Stimulated activated CD8-positive, alpha-beta memory T cell treated with anti-CD3 and anti-CD28 coated beads, Interleukin-7, amount 100 ng/mL, for 1 hour (primary cell): ENCODE measurements at places on chromosomes 7 and 10.

- DNase-seq: no peak
Observed at GRCh38 chr10:1731592-1731991, 5.7 kb downstream of the ADARB2 start.

DNA sequence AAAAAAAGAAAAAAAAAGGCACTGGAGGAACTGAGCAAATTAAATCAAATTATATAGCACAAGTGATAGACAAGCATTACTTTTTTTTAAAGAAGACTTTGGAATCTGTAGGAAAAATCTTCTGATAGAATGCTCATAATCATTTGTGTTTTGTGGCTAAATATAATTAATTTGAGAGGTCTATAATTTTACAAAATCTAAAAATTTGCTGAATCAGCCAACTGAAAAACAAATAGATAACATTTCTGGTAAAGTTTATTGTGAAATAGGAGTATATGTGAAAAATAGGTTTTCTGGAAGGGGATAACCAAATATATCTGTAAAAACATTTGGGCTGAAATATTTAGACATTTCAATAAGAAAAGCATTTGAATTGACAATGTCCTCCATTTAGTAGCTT lies 844.9 kb upstream of the COBL start:
- no peak for DNase-seq

- no peak for DNase-seq
Observed at GRCh38 chr7:143388491-143389101, 7.5 kb downstream of the ZYX start.

DNA sequence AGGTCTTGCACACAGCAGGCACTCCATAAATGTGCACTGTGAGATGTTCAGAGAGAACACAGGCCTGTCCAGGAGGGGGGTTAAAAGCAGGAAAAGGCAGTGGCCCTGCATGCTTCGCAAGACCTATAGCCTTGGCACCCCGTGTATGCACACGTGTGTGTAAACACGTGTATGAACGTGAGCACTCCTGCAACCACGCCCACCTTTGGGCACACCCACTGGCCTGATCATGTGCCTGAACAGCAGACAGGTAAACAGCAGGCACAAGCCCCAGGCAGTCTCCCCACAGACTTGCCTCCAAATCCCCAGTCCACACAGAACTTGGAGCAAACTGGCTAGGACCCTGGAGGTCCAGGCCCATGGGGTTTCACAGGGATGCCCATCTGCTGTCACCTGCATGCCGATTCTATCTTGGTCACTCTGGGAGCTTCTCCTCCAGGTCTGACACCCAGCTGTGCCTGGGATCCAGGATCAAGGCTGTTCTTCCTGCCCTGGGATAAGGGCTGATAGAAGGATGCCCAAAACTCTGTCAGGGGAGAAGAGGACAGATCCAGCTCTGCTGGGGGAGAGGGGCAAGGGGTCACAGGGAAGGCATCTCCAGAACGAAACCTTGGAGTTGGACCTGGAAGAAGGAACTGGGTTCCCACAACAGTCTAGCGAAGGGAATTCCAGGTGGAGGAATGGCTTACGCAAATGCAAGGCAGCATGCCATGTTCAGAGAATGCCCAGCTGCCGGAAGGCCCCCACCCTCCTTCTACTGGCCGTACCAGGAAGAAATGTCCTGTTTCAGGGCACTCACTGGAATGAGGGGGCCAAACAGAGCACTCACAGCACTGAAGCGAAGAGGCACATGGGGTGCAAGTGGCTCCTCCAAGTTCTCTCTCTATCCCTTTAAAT lies 14.3 kb upstream of the ZMIZ1 start:
- DNase-seq: no peak

GRCh38 chr10:122078326-122078725 lies 89.4 kb downstream of the TACC2 start:
- no peak for DNase-seq

DNA sequence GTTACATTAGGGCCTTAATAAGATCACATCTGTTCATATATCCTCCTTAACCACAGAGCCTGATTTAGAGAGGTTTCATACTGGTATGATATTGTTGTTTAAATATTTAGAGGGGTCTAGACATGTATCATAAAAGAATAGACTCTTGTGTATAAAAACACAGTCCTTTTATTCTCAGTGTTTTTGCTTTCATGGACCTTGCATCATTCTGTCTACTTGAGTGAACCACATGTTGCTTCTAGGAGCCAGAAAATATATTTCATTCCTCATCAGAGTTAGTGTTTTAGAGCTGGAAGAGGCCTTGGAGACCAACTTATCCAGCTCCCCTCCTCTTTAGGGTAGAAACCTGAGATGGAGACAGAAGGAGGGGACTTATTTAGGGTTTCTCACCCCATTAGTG lies 312.8 kb downstream of the LRMDA start:
- DNase-seq: no peak

DNA sequence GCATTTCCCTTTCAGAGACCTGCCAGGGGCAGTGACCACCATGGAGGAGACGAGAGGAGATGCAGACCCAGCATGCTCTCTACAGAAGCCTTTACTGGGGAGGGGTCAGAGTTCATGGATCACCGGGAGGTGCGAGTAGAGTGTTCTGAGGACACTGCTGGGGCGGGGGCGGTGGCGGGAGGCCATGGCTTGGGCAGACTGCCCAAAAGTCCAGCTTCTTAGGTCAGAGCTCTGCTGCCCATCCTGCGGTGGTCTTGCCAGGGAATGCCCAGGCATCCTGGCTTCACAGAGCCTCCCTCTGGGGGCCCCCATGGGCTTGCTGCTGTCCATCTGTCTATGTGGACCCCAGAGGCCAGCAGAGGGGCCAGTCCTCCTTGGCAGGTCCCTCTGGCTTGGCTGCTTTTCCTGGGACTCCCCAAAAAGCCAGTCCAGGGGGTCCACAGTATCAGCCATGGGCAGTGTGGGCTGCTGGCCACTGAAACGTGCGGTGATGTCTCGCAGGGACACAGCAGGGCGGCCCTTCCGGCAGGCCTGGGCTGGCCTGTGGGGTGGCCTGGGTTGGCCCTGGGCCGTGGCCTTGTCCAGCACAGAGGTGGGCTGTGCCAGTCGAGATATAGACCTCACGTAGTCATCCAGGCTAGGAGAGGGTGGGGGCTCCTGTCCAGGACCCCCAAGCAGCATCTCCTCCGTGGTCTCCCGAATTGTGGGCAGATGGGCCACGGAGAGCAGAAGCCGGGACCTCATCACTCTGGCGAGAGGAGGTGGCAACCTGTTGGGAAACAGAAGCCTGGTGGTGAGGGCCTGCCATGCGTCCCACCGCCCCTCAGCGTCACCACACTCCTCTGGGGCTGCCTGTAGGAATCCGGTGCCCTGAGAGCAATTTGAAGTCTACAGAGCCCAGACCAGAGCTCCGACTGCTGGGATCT lies 1.1 kb downstream of the DEPP1 start:
- DNase-seq: no peak

DNA sequence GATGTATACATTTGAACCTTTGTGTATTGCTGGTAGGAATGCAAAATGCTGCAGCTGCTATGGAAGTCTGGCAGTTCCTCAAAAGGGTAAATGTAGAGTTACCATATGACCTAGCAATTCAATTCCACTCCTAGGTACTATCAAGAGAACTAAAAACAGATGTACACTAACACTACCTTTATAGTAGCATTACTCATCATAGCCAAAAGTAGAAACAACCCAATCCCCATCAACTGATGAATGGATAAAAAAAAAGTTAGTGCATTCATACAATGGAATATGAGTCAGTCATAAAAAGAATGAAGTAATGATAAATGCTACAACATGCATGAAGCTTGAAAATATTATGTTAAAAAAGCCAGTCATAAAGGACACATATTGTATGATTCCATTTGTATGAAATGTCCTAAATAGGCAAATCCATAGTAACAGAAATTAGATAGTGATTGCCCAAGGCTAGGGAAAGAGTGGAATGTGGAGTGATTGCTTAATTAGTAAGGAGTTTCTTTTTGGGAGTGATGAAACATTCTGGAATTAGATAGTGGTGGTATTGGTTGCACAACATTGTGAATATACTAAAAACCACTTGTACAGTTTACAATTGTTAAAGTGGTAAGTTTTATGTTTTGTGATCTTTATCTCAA lies 96.4 kb upstream of the AOAH start:
- no peak for DNase-seq

DNA sequence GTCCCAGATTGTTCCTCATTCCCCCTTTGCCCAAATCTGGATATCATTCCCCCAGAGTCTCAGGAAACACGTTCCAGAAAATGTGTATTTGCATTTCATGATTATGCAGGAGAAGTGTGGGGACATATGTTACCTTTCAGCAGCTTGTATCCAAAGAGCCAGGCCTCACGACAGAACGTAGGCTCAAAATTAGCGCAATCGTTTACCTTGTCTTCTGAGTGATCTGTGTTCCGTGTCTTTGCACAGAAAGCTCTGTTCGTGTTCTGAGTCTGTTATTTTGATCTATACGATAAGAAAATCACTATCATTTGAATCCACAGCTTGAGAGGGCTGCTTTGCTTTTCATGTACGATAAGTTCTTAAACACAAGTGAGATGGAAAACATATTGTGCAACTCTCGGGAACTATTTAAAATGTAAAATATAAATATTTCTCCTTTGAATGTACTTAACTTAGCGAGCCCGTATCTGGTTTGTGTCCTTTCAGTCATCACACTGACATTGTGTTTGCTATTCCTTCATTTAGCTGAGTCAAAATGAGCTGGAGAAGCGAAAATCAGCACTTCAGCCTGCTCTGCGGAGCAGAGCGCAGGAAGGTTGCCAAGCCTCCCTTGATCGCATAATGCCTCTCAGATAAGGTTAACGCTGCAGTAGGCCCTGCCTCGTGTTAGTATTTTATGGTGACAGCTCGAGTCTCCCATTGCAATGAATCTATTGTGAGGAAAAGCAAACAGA lies 80.2 kb upstream of the CACNB2 start:
- DNase-seq: no peak

DNA sequence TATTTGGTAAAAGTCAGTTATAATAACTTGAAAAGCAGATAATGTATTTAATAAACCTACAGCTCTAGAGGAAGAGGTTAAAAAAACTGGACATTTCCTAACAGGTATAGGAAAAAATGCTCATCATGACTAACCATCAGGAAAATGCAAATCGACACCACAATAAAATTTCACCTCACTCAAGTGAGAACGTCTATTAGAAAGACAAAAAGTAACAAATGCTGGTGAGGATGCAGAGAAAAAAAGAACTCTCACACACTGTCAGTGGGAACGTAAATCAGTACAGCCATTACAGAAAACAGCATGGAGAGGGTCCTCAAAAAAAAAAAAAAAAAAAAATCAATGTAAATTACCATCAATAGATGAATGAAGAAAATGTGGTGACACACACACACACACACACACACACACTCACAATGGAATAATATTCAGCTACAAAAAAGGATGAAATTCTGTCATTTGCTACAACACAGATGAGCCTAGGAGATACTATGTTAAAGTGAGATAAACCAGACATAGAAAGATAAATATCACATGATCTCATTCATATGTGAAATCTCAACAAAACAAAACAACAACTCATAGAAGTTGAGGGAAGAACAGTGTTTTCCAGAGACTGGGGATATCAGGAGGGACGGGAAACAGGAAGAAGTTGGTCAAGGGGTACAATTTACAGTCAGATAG lies 20.1 kb downstream of the EPC1 start:
- DNase-seq: no peak

DNA sequence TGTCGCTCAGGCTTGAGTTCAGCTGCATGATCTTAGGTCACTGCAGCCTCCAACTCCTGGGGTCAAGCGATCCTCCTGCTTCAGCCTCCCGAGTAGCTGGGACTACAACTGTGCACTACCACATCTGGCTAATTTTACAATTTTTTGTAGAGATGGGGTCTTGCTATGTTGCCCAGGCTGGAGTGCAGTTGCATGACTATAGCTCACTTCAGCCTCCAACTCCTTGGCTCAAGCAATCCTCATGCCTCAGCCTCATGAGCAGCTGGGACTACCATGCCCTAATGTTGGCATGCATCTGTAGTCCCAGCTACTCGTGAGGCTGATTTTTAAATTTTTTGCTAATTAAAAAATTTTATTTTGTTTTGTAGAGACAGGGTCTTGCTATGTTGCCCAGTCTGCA lies 101.9 kb upstream of the NPTX2 start:
- no peak for DNase-seq

- no peak for DNase-seq
Observed at GRCh38 chr10:100522945-100523344, 3.3 kb upstream of the SEC31B start.

- no peak for DNase-seq
Observed at GRCh38 chr10:32938554-32939061, 19.4 kb downstream of the ITGB1 start.
